Stimulated activated CD8-positive, alpha-beta memory T cell treated with anti-CD3 and anti-CD28 coated beads, Interleukin-15, amount 100 ng/mL, for 24 hours (primary cell): ENCODE measurements at places on chromosomes 13 and 19.

DNA sequence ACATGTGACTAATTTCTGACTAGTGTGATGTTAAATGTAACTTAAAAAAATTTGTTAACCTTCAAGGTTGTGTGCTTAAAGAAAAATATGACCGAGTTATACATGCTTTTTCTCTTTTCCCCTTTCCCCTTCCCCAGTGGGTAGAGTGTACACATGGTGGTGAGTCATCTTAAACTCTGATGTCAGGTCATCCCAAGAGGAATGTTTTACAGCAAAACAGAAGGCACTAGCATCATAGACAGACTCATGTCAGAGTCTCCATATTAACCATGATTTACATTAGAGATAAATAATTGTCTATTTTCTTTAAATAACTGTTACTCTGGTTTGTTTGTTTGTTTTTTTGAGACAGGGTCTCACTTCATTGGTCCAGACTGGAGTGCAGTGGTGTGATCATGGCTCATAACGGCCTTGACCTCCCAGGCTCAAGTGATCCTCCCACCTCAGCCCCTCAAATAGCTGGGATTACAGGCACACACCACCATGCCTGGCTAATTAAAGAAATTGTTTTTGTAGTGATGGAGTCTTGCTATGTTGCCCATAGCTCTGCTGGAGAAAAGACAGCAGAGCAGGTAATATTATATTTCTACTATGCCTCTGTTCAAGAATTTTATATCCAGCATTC is 160.4 kb upstream of the PCDH9 start:
- DNase-seq = no peak

DNA sequence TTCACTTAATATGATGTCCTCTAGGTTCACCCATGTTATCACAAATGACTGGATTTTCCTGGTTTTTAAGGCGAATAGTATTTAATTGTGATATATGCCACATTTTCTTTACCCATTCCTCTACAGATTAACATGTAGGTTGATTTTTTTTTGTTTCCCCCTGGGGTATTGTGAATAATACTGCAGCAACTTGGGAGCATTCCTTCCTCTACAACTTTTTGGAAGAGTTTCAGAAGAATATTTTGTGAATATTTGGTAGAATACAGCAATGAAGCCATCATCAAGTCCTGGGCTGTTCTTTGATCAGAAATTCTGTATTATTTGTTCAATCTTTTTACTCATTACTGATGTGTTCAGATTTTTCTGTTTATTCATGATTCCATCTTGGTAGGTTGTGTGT is 5.6 kb upstream of the ZNF331 start:
- no peak for DNase-seq

DNA sequence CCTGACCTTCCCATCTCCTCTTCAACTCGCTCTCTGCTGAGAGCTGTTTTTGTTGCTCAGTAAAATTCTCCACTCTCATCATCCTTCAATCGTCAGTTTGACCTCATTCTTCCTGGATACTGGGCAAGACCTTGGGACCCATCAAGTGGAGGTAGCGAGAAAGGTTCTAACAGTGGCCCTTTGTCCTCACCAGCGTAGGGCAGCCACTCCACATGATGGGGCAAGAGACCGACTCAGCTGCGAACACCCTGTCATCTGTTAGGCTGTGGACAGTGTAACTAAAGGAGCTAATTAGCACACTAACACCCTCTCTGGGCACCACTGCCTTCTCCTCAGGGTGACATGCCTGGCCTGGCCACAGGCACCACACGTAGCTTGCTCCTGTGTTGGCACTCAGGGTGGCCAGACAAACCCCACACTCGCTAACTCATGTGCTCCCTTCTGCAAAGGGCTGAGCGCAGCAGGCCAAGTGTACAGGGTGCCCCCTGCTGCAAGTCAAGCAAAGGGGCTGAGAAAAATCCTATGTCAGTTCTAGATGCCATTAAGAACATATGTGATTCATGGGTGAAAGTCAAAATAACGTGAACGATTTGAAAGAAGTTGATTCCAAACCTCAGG is 1216.0 kb downstream of the SLITRK5 start:
- DNase-seq = no peak

GRCh38 chr19:4454747-4455718 is 2.6 kb downstream of the UBXN6 start:
- no peak for DNase-seq

DNA sequence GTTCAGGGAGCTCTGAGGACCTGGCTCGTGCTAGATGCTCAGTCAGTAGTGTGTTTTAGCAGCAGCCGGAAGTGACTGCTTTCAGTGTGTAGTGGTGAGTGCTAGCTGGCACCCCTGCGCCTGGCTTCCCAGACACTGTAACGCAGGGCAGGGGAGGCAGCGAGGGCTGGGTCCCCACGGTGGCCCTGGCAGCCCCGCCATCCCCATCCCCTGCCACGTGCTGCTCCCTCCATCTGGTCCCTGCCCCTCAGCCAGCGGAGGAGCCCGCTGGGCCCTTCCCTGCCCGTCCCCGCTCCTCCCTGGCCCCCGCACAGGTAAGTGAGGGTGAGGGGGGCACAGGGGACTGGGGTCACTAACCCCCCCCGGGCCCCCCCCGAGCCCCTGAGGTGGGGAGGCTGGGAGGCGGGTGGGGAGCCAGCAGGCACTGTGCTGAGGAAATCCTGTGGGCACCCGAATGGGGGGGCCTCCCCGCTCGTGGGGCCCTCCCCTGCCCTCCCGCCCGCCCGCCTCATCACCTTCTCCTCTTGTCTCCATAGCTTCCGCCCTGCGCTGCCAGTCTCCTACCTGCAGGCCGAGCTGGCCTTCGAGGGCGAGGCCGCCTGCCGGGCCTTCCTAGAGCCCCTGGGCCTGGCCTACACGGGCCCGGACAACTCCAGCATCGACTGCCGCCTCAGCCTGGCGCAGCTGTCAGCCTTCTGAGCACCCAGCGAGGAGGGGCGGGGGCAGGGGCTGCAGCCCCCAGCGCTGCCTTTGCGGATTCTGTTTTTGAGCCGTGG is 3.2 kb downstream of the LENG9 start:
- DNase-seq = no peak

DNA sequence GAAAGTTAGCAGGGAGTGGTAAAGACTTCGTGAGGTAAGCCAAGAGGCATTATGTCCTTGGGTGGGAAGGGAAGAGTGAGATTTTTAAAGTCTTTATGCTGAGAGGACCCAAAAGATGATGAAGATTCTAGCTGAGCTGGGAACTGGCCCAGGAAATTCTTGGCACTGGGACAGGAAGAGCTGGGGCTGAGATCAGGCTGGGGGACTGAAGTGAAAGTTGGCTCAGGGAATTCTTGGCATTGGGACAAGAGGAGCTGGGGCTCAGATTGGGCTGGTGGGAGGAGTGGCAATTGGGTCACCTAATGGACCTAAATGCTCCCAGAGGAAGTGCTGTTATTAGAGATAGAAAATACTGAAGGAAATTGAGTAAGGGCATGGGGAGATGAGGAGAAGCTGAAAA is 8.8 kb downstream of the SCEL start:
- DNase-seq = no peak

DNA sequence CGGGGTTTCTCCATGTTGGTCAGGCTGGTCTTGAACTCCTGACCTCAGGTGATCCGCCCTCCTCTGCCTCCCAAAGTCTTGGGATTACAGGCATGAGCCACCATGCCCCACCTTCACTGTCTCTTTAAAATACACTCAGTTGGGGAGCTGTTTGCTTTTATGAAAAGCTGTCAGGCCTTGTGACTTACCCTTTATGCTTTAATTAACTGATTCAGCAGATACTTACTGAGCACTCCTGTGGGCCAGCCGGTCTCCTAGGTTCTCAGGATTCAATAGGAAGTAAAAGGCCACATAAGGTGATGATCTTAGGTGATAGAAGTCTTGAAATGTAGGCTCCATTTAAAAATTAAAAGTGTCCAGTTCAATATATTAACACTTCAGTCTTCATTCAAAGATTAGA is 7.5 kb downstream of the UBAC2 start:
- no peak for DNase-seq

- DNase-seq = no peak
Observed at GRCh38 chr13:82898586-82898985, 983.7 kb downstream of the SLITRK1 start.

DNA sequence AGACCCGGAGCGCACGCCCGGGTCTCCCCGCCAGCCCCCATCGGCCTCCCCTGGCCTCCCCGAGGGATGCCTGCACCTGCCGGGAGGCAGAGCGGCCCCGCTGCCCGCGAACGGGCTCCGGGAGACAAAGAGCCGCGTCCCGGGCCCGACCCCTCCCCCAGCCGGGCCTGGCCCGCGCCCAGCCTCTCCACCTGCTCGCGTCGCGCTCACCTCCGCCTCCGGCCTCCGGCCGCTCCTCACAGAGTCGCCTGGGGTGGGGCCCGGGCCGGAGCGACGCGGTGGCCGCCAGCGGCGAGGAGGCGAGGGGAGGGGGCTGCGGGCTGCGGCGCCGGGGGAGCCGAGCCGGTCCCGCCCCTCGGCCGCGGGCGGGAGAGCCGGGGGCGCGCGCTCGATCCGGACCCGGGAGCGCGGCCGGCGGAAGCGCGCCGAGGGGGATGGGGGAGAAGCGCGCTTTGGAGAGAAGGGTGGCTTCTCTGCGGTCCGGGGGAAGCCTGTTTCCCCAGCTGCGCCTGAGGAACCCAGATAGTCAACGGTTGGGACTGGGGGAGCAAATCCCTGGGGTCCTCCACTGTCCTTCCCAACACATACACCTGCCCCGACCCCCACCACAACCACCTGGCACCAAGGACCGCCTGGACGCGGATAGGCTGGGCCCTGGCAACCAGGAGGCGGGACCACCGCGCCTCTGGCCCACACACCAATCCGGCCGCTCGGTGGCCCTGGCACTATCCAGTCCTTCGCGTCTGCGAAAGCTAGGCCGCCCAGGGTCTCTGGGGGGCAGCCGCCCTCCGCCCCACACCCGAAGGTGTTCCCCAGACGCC is at the start of gene PRR36:
TSS of gene PRR36 (minus strand) at position 315 of the 821 bp plus-strand sequence. CDS start 701 bp downstream, outside the sequence.
- no peak for DNase-seq

DNA sequence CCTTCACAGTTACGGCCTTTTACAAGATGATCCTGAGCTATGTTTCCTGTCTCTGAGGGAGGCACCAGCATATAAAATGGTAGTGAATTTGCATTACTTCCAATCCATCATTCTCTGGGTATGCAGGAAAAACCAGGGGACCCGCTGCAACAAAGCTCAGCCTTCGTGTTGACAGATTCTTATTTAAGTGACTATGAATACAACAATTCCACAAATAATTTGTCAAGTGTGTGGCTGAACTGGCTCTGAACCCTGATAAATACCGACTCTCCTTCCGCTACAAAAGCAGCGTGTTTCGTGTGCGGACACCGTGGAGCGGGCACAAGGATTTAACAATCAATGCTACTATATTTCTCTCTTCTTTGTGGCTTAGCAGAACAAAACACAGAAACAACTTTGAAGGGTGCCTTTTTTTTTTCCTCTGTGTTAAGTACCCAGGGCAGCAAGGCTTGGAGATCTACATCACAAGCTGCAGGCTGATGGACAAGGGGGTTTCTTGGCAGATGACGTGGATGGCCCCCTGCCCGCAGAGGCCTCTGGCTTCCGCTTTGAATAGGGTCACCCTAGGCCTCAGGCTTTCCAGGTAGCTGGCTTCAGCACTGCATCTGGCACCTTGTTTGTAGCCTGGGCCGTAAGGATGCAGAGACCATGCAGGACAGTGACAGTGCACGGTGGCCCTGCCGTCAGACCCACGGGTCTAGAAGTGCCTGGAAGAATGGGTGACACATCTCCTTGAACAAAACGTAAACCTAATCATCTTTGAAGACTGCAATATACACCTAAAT is 280.5 kb upstream of the TSHZ3 start:
- no peak for DNase-seq

GRCh38 chr13:76148374-76148773 is 512.2 kb downstream of the LMO7 start:
- DNase-seq = no peak

DNA sequence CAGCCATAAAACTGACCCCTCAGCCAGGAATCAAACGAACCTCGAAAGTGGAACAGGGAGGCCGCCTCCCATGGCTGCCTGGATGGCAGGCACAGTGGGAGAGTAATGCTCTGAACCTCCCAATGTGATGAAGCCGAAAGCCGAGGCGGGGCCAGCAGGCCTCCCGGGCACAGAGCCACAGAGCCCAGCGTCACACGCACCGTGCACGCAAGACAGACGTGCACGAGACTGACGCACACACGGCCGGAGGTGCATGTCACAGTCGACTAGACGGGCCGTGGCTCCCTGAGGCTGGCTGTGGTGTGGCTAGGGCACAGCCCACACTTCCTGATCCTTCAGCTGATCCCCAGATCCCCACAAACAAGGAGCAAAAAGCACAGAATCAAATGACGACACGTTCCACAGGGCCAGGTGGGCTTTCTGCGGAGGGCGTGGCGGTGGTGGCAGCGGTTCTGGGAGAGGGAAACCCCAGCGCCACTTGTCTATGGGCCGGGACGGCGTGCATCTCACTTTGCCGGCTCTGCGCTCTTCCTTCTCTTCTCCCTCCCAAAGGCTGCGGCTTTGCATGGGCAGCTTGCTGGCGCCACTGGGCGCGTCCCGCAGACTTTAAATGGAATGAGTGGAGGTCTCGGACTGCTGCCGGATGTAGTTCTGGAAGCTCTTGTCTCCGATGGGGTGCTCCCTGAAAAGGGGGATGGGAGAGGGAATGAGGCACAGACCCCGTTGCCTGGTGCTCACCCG is 5.0 kb upstream of the C13orf46 start:
- DNase-seq = no peak

DNA sequence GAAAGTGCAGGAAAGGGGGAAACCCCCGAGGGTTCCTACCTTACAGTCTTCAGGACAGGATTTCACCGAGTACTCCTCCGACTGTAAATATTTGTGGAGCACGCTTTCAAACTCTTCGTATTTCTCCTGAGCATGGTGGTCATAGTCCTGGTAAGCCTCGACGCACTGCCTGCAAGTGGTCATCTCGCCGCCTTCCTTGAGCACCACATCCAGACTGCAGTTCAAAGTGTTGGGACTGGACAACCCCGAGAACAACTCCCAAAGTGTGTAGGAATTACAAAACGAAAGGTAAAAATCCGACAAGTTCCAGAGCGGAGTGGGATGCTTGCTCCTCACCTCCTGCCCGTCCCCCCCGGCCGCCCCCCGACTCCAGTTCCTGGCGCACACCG is 349.7 kb downstream of the LIG4 start:
- DNase-seq = no peak

DNA sequence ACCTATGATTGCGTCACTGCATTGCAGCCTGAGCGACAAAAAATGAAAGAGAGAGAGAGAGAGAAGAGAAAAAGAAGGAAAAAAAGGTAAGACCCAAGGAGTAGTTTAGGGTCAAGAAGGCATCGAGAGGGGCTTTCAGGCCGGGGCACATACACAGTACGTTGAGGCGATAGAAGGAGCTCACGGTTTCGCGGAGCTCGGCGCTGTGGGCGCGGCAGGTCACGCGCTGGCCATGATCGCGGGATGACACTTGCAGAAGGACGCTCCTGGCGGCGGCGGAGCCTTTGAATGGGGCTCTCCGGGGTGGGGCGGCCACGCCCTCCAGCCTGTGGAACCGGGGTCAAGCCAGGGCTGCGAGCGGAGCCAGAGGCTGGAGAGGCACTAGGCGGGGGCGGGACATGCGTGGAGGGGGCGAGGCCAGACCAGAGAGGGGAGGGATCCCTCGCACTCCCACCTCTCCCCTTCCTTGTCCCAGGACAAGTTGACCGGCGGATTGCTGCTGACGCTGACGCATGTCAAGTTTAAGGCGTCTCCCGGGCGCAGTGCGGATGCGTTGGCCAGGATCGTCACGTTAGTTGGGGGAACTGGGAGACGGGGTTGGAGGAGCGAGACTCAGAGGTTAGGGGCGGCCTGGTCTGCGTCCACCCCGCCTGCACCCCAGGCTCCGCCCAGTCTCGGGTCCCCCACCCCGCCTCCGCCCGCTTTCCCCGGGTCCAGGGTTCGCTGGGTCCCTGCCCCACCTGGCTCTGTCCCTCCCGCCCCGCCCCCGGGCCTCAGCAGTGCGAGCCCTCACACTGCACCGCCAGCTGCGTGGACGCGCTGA is 6.9 kb downstream of the NPHS1 start:
- no peak for DNase-seq
